ENCODE measurements at places on chromosomes 3 and 15.

DNA sequence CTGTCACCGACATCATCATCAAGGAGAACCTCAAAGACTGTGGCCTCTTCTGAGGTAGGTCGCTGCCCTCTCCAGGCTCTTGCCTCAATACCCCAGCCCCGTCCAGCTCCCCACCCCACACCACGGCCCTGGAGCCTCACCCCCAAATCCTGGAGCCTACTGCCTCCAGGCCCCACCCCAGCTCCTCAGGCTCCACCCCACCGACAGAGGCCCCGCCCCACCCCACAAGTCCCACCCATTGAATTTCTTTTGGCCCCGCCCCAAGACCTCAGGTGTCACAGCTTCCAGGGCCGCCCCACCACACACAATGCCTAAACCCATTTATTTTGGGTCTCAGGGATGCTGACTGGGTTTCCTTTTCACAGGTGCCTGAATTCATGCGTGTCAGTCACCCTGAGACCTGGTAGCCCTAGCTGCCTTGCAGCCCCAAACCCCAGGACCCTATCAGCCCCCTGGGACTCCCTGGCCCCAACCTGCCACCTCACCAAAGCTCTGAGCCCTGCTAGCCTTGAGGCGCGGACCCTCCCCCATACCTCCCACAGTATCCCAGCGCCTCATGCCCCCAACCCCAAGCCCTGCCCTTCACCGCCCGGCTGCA, 3.6 kb downstream of the GNAT1 start:
- no peak for DNase-seq

DNA sequence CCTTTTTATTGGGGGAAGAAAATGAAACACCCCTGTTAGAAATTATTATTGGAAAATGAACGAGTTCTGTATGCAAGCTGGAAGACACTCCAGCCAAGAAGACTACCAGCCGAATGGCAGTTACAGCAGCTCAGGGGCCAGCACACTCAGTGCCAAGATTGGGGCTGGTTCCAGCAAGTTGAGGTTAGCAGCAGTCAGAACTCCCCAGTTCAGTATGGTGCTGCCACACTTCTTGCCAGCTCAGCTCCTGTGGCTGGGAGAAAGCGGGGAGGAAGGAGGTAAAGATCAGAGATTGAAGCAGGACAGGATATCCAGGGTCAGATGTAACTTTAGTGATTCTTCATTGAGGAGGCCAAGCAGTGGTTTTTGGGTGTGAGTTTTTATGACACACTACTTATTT, 280.2 kb upstream of the NR2E3 start:
- no peak for DNase-seq

GRCh38 chr3:101244212-101244575, 76.2 kb downstream of the IMPG2 start:
- no peak for DNase-seq

DNA sequence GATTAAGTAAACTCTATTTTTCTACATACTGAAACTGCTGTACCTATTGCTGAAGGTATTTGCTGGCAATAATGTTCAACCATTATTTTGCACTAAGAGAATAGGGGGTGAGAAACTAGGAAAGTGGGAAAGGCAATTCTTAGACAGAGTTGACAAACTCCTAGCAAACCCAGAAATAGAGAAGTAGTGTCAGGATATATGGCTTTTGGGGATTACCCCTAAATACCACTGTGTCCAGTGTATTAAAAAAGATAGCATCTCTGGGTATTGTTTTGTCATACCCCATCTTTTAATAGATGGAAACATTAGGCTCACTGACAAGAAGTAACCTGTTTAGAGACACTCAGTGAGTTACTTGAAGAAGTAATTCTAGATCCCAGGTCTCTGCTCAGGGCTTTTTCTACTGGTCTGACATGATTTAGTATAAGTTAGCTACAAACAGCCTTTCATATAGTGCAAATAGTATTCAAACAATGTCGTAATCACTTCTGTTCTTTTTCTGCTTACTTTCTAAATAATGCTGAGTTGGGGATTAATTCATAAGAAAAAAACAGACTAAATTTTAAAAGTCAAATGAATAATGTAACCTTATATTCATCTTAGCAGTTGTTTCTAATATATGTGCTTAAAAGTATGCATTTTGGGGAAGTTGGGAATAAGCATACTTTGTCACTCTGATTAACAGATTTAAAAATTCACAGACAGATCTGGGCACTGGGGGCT, 107.2 kb downstream of the IL1RAP start:
- DNase-seq: no peak

DNA sequence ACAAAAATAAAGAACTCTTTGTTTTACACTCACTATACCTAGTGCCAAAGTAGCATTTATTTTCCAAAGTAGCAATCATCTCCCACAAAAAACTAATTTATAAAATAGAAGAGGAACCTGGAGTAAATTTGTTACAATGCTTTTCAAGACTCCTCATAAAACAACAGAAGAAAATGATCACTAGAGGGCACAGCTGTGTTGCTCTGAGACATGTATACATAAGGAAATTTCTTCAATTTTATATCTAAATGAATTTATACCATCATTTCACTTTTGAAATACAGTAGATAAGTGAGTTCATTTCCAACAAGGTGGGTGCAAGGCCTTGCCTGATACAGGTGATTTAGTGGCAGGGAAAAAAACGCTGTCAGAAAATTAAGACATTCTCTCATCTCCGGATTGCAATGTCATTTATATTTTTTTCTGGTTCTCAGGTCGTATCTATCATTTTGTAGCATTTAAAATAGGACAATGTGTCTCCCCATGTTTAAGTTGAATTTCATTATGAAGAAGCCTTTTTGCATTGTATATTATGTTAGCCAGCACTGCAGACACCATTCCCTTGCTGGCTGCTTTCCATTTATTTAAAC, 25.3 kb upstream of the ARHGEF26 start:
- DNase-seq: peak; percentile 54

DNA sequence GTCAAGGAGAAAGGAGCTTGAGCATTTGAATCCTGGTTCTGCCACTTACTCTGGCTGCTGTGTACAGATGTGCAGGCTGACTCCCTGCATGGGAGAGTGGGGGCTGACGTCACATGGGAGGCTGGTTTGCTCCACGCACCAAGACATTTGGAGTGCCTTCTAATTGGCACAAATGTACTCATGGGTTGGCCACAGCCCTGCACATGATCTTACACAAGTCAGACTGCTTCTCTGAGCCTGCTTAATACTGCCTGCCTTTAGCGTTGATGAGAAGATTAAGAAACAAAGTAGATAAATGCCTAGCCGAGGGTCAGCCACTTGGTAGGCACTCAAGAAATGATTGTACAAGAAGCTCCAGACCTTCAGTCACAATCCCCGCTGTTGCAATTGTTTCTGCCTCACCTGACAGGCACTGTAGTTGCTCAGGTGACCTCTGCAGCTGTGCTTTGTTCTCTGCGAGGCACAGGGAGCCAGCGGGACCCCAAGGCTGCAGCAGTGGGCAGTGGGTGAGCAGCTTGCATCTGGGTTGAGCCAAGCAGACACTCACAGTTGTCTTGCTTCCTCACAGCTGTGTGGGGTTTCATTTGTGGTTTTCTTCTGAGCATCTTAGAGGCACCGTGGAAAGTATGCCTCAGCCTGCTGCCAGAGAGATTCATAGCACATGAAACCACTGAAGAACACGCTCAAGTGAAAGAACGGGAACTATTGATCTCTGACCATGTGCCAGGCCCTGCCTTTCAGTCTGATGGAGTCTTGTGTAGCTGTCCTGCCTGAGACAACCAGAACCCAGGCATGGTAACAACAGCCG, 33.1 kb downstream of the GRK7 start:
- DNase-seq: peak; percentile 55

DNA sequence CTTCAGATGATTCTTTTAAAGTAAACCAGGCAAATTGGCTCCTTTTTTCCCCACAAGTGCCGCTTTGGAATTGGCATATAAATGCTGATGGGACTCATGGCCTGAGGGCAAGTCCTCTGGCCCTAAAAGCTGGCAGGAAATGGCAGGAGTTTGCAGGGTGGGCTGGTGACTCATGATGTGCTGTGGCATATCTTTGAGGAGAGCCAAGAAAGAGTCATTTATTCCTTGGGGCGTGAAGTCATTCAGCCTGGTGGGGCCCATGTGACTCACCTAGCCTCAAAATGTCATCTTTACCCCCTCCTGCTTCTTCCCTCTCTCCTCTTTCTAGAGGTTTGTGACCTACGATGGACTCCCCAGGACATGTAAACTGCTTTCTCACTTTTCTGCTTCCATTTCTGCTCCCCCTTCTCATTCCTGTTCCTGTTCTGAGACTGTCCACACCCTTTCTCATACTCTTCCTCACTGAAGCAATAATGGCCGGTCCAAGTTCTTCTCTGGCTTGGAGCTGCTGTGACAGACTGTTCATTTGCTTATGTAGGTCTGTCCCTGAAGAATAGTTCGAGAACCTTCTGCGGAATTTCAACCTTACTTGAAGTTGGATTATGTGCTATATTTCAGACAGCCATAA, 326.1 kb downstream of the SATB1 start:
- peak; percentile 46 for DNase-seq

DNA sequence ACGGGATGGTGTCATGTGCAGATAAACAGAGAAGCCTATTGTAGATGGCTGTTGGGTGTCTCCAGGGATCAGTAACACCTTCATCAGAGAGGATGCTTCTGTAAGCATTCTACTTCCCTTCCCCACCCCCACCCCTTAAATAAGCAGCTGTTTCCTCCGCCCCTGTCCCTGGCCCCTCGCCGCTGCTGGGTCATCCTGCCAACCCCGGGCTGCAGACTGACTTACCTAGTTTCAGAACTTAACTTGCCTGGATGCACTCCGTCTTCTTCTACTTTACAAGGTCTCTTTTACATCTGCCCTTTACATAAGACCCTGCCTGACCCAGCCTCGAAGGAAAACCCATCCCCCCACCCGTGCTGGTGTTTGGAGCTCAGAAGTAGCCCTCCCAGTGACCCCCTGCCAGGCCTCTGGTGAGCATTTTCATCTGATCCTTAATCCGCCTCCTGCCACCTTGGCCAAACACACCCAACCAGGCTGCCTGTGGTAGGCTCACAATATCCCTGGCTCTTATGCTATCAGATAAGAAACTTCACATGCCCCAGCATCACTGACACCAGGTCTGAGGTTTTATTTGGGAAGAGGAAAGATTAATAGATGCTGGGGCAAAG, 103.0 kb upstream of the HES1 start:
- no peak for DNase-seq

- DNase-seq: no peak
Observed at GRCh38 chr3:186722457-186722856, 5.3 kb downstream of the KNG1 start.

DNA sequence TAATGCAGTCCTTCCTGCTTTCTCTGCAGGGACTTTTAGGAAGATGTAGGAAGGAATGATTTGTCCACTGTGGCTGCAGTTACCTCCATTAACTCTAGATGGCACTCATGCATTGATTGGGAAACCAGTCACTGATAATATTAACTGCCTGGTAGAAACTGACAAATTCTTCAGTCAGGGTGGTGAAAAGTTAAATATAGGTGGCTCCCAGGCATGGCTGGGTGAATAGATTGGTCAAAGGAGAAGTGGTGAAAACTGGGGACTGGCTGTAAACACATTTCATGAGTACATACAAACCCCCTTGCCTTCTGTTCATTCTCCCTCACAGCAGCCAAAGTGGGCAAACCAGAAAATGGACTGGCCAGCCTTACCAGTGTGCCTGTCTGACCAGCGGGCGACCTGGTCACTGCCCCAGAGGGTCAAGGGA, 333.4 kb downstream of the THSD4 start:
- DNase-seq: peak; percentile 66

DNA sequence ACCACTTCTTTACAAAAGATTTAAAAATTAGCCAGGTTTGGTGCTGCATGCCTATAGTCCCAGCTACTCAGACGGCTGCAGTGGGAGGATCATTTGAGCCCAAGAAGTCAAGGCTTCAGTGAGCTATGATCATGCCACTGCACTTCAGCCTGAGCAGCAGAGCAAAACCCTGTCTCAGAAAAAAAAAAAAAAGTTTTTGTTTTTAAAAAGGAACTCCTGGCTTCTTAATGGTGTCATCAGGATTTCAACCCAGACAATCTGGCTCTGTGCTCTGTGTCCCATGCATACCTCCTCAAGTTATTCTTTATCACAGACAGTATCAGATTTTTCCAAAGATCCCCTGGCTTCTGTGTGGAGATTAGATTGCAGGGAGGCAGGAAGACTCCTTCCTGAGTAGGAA, 64.2 kb upstream of the IL12A start:
- no peak for DNase-seq

DNA sequence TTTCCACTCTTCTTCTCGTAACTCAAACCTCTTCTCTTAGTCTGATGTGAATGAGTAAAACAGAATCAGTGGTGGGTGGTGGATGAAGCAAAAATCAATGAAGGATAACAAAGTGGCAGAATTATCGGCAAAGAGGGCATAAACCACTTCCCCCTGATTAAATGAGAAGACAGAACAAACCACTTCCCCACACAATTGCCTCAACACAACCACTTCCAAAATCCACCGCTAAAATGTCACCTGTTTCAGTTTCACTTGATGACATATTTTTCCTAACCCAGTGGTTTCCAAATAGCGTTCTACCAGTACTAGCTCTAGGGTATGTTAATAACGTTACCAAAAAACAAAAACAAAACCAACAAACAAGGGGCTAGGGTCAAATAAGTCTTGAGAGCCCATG, 478.7 kb upstream of the WNT5A start:
- DNase-seq: no peak

DNA sequence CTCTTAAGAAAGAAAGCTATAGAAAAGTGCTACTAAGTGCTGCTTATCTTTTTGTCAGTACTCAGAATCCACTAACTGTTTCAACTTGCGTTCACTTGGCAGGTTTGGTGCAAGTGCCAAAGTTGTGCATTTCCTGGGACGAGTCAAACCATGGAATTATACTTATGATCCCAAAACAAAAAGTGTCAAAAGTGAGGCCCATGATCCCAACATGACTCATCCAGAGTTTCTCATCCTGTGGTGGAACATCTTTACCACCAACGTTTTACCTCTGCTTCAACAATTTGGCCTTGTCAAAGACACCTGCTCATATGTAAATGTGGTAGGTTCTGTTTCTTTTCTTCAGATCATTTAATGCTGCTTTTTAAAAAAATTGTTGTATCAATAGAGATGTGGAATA, 32.6 kb downstream of the GYG1 start:
- no peak for DNase-seq

- no peak for DNase-seq
Observed at GRCh38 chr3:101212730-101213129, 107.6 kb downstream of the IMPG2 start.

GRCh38 chr3:160948273-160948672, 156.9 kb downstream of the B3GALNT1 start:
- no peak for DNase-seq

GRCh38 chr3:120568598-120568997, 27.5 kb upstream of the NDUFB4 start:
- peak; percentile 50 for DNase-seq

DNA sequence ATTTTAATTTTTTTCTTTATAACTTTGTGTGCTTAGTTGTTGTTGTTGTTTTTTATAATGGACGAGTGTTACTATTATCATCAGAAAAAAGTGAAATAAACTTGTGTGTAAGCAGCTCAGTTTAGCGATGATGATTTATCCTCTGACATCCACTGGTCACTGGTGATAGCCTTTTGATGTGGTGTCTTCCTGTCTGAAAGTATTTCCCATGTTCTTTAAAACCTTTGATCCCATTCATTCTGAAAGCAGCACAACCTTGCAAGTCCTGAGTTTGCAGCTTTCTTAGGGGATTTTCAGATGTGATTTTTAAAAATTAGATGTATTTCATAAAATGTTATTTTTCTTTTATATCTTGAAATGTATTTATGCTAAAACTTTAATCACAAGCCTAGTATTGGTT, 85.9 kb upstream of the ZPLD1 start:
- DNase-seq: no peak

- peak; percentile 62 for DNase-seq
Observed at GRCh38 chr15:64842986-64843561, 1.4 kb downstream of the PLEKHO2 start.
